Glomerular endothelial cell (primary cell): ENCODE measurements at places on chromosomes 6 and 20. TPM values are rescaled to one million over a fixed set of nuclear protein-coding genes. Genes with fewer than 3 reads are reported as not detected.

GRCh38 chr20:46129955-46130481 is 11.9 kb downstream of the CD40 start:
- no peak for DNase-seq

GRCh38 chr20:53917145-53918019 is 153.0 kb downstream of the BCAS1 start:
- DNase-seq, result no peak

DNA sequence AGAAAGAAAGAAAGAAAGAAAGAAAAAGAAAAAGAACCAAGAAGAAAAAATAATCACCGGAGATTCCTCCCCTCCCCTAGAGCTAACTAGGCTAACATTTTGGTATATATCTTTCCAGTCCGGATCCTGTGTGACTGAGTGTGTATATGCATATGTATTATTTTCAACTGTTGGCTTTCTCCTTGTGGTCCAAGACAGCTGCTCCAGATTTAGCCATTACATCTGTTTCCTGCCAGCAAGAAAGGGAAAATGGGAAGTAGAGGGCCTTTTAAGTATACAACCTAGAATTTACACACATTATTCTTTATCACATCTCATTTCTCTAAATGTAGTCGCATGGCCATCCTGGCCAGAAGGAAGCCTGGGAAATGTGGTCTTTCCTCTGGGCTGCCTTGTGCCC is 15.2 kb downstream of the SLC52A3 start:
- no peak for DNase-seq

DNA sequence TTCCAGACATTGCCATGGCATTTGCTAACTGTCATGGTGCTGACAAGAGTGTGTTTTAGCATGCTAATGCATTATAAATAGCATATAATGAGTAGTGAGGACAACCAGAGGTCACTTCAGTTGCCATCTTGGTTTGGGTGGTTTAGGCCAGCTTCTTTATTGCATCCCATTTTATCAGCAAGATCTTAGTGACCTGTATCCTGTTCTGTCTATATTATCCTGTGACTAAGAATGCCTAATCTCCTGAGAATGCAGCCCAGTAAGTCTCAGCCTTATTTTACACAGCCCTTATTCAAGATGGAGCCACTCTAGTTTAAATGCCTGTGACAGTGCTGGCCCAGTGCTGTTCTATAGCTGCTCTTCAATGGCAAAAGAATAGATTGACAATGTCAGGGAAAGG is 781.0 kb upstream of the ADGRB3 start:
- DNase-seq, result no peak

DNA sequence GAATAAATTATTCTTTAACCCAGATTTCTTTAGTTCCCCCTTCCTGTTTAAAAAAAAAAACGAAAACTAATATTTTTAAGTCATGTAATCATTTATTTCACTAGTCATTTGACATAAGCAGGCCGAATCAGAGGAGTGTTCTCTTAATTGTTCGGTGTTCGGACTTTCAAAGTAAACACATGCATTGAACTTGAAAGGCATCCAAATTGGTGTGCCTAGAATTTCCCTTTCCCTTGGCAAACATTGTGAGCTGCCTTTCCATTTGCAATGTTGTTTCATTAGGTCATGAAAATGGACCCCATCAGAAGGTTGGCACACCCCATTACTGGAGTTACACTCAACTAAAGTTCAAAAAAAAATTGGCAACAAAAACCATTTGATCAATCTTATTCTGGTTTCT is 283.0 kb upstream of the MARCKS start:
- DNase-seq, result no peak

DNA sequence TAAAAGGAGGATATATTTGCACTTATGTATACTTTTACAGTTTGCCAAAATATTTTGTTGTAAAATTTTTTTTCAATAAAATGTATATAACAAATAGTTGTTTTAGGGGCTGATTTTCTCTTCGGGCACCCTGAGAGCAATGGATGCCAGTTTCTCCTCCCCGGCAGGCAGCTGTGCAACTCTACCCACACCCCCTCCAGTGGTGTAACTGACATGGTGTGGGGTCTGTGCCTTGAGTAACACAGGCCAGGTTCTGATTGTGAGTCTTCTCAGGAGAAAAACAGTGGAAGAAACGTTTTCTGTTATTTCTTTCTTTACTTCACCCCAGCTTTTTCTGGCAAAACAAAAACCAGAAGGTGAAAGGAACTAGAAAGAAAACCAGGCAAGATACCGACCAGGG is 6.1 kb downstream of the FOXF2 start:
- no peak for DNase-seq

DNA sequence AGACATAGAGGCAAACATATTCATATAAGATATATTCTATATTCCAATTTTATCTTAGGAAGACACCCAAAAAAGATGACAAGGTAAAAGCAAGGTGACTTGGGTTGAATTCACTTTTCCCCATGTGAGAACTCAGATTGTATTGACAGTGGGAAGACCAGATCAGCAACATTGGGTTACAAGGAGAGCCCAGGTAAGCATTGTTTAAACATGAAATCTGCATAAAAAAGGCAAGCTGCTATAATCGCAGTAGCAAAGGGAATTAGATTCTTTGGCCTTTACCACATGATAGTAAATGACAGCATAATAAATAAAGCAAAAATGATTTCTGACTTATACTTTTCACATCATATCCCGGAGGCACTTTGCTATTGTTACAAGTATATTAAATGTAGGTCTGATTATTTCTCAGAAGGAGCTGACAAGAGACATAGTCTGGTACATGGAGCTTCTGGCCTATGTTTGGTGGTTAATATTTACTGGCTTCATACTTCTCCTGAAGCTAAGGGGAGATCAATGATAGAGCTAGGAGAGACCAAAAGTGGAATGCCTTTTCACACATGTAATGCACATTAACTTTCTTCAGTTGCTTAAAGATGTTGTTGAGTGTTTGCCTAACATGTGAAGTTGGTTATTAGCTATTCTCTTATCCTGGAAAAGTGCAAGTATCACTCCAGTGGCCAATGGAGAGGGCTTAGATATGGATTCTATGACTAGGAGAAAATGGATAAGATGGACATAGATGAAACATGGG is 53.1 kb upstream of the EEF1E1 start:
- no peak for DNase-seq

CLVS2 gene
- total RNA-seq, result 0.06 TPM in 1 of 2 replicates, not detected in the other
